Ecto neural progenitor cell (in vitro differentiated cells): ENCODE measurements at places on chromosomes 12 and 14.

GRCh38 chr12:97513950-97514349 is 51.3 kb downstream of the RMST start:
- no peak for DNase-seq

GRCh38 chr12:65997056-65997455 is 133.5 kb downstream of the LLPH start:
- no peak for DNase-seq

GRCh38 chr14:38310420-38310995 is 54.6 kb upstream of the CLEC14A start:
- DNase-seq = no peak

GRCh38 chr12:96078231-96079135 is 43.1 kb upstream of the LTA4H start:
- no peak for DNase-seq

GRCh38 chr14:98167275-98167674 is 1104.7 kb downstream of the BCL11B start:
- no peak for DNase-seq

DNA sequence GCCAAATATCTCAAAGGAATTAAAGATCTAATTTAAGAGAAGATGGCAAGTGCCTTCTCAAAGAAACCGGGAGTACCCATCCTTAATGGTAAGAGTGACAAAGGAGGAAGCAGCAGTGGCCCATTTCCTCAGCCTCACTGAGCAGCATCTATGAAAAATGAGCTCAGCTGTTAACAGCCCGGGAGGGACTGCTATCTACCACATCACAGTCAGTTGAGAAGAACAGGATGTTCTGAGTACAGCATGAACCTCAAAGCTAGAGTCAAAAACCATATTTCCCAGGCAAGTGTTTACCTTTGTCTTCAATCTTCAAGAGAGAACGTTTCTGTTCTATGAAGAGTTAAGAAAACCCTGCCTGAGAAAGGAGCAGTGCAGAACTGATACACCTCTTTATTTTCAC is 115.0 kb downstream of the BTG1 start:
- DNase-seq = no peak

DNA sequence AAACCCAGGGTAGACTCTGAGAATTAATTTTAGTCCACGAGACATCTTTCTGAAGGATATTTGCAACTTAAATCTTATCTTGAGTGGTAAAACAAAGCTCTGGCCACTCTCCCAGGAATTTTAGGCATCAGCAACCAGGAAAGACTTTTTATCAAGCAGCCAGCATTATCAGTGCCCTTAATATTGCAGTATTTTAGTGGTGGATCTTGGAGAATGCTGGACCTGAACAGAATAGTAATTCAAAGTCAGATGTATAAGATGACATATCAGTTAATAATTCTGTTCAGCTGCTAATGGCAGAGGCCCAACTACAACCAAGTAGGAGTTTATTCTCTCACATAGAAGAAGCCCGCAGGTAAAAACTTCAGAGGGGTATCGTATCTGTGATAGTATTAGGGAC is 59.0 kb upstream of the CRY1 start:
- no peak for DNase-seq

- no peak for DNase-seq
Measured at GRCh38 chr12:86774841-86775388, 518.7 kb upstream of the MGAT4C start.

DNA sequence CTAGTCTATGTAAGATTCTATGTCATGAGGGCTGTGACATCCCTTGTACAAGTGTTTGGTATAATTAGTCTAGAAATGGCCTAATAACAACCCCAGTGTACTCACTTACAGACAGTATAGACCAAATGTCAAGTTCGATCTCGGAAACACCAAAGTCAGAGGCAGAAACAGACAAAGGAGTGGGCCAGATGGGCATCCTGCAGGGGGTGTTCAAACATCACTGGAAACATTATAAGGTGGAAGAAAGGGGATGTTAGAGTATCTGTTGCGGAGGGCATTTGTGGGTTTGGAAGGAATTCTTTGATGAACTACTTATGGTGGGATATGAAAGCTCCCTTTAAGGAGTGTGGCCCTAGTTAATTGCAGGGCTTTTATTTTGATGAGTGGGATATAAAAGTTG is 134.6 kb downstream of the ESR2 start:
- no peak for DNase-seq

GRCh38 chr14:37262649-37263048 is 64.9 kb downstream of the MIPOL1 start:
- DNase-seq = no peak

DNA sequence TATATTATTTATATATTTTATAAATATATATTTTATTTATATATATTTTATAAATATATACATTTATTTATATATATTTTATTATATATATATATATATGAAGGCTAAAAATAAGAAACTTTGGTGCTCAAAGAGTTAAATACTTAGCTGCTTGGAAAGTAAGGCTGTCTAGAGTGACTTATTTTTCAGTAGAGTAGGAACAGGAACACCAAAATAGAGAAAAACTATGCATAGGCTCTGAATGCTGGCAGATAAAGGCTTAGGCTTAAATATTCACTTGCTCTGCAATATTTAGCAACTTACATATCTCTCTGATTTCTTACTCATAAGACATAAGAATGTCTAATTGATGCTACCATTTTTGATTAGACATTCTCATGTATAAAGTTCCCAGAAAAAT is 991.2 kb downstream of the VRK1 start:
- no peak for DNase-seq

GRCh38 chr12:111359231-111359913 is 9.5 kb downstream of the PHETA1 start:
- DNase-seq = no peak

DNA sequence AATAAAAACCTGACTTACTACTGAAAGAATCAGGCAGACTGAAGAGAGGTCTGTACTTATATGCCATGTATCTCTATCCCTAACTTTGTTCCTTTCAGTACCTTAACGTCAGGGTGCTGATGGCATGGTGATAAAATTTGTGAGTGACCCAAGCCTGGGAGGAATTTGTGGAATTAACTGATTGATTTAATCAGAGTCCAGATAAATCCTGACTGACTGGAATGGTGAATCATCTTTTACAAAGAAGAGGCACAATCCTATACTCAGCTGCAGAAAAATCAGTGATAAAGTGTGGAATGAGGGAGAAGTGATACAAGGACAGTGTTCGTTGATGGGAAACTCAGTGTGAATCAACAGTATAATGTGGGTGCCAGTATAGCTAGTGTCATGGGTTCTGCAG is 3.7 kb downstream of the TDG start:
- no peak for DNase-seq

GRCh38 chr14:43792980-43793379 is 714.1 kb downstream of the FSCB start:
- DNase-seq = no peak
